ENCODE measurements at places on chromosomes 2 and 18. TPM values are rescaled to one million over a fixed set of nuclear protein-coding genes. Genes with fewer than 3 reads are reported as not detected.

- peaks cover 7% of the 10 kb centered on the region for H3K4me1 ChIP-seq
- no peak overlapping the region for H3K4me3 ChIP-seq
- no peak for DNase-seq
Observed at GRCh38 chr2:3302421-3302750, 75.2 kb downstream of the EIPR1 start.

DNA sequence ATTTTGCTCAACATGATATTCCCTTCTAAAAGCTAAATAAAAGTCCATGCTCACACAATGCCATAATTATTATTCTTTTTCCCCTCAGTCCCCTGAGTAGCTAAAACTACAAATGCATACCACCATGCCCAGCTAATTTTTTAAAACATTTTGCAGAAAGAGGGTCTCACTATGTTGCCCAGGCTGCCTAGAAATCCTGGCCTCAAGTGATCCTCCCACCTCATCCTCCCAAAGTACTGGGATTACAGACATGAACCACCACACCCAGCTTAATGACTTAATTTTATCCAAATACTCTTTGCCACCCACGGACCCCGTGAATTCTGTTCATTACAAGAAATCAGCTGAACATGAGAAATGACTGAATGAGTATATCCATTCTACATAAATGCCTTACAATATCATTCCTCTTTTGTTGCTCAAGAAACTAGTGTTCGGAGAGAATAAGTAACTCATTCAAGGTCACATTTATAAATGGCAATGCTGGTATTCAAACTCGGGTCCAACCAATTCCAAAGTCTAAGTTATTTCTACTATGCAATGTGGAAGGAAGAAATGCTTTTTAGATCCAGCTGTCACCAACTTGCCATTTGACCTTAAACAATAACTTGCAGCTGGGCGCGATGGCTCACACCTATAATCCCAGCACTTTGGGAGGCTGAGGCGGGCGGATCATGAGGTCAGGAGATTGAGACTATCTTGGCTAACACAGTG, 59.8 kb downstream of the NOL10 start:
- H3K27me3 ChIP-seq: no peaks in the 10 kb centered on the region
- no peak overlapping the region for H3K4me3 ChIP-seq
- no peak for DNase-seq
- no peaks in the 10 kb centered on the region for H3K4me1 ChIP-seq

- peaks cover 9% of the 10 kb centered on the region for H3K27me3 ChIP-seq
- no peak for DNase-seq
- H3K27ac ChIP-seq: no peak overlapping the region
- H3K36me3 ChIP-seq: peaks cover 2% of the 10 kb centered on the region
- no peak overlapping the region for H3K4me3 ChIP-seq
- H3K4me1 ChIP-seq: peaks cover 26% of the 10 kb centered on the region
Observed at GRCh38 chr2:85682378-85682777, 11.8 kb upstream of the GNLY start.

DNA sequence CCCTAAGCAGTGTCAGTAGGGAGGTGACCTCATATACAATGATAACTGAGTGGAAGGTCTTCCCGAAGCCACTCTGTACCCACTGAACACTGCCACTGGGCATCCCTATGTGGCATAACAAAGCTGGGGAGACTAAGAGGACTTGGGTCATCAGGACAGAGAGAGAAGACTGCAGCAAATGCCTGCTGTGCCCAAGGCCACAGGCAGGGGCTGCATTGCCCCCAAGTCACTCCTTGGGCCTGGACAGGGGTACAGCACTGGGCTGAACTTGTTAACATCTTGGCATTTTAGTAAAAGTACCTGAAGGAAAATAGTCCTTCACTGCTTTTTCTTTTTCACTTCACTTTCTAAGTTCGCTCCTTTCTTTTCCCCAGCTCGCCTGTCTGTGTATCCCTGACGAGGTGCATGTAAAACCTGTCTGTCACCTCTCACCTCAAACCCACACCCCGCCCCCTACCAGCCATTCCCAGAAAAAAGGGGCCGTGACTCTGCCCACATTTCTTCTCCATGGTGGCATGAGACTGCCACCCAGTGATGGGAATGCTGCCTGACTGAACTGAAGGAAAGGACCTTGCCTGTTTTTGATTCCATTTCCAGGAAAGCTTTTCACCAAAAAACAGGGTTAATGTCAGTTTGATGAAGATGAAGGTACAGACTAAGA, 62.9 kb downstream of the MTHFD2 start:
- DNase-seq: no peak
- H3K4me1 ChIP-seq: peaks cover 5% of the 10 kb centered on the region
- no peak overlapping the region for H3K4me3 ChIP-seq
- H3K36me3 ChIP-seq: no peaks in the 10 kb centered on the region
- no peak overlapping the region for H3K27ac ChIP-seq

The IL36B gene
- total RNA-seq: not detected

GRCh38 chr2:184154438-184154837, 443.9 kb upstream of the ZNF804A start:
- H3K4me3 ChIP-seq: no peak overlapping the region
- no peak overlapping the region for H3K27ac ChIP-seq
- no peaks in the 10 kb centered on the region for H3K27me3 ChIP-seq
- no peaks in the 10 kb centered on the region for H3K4me1 ChIP-seq

- H3K27me3 ChIP-seq: peaks cover 43% of the 10 kb centered on the region
- peaks cover 4% of the 10 kb centered on the region for H3K36me3 ChIP-seq
- H3K4me1 ChIP-seq: peaks cover 13% of the 10 kb centered on the region
- no peak overlapping the region for H3K27ac ChIP-seq
- DNase-seq: no peak
- H3K4me3 ChIP-seq: peak overlapping the region; percentile 22
Observed at GRCh38 chr2:232418466-232419244, 12.0 kb downstream of the ALPG start.

DNA sequence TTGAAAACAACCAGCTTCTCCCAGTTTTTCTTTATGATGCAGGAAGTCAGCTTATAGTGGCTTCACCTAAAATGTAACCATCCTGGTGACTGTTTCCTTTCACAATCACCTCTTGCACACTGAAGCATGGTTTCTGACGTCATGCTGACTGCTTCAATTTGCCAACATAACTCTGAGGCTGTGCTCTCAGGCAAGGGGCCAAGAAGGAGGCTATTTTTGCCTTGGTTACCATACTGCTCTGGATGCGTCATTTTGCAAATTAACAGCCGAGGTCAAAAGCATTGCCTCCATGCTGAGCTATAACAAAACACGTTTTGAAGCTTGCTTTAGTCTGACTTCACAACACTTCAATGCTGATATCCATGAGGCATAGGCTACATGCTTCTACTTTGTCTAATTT, 397.8 kb downstream of the METTL4 start:
- no peaks in the 10 kb centered on the region for H3K4me1 ChIP-seq
- no peak overlapping the region for H3K27ac ChIP-seq
- no peaks in the 10 kb centered on the region for H3K36me3 ChIP-seq
- no peak for DNase-seq
- no peaks in the 10 kb centered on the region for H3K27me3 ChIP-seq

DNA sequence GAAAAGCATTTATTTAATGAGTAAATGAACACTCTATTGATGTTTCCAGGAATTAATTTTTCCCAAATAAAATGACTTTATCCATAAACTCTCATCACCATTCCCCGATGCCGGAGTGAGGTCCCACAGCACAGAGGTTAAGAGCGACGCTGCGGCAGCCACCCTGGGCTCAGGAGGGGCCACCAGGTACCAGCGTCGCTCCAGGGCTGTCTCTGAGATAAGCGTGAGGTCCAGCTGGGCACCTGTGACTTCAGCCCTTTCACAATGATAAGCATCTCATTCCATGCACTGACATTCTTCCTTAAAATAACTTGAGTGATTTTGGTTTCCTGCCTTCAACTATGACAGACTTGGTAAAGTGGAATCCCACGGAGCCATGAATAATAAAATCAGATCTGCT, 182.1 kb downstream of the TWIST2 start:
- no peak overlapping the region for H3K27ac ChIP-seq
- H3K4me1 ChIP-seq: no peaks in the 10 kb centered on the region
- peaks cover 23% of the 10 kb centered on the region for H3K27me3 ChIP-seq
- H3K36me3 ChIP-seq: no peaks in the 10 kb centered on the region
- no peak for DNase-seq

- no peak overlapping the region for H3K27ac ChIP-seq
- H3K27me3 ChIP-seq: no peaks in the 10 kb centered on the region
- no peak overlapping the region for H3K4me3 ChIP-seq
Observed at GRCh38 chr2:7758073-7758759, 841.0 kb downstream of the RNF144A start.

- no peaks in the 10 kb centered on the region for H3K36me3 ChIP-seq
- no peak overlapping the region for H3K27ac ChIP-seq
- peak overlapping the region; percentile 71 for H3K4me3 ChIP-seq
- peaks cover 37% of the 10 kb centered on the region for H3K27me3 ChIP-seq
- no peak for DNase-seq
Observed at GRCh38 chr2:189579585-189580186, 900 bp downstream of the SLC40A1 start.

The PAX8 gene
- total RNA-seq: 0.55 TPM

DNA sequence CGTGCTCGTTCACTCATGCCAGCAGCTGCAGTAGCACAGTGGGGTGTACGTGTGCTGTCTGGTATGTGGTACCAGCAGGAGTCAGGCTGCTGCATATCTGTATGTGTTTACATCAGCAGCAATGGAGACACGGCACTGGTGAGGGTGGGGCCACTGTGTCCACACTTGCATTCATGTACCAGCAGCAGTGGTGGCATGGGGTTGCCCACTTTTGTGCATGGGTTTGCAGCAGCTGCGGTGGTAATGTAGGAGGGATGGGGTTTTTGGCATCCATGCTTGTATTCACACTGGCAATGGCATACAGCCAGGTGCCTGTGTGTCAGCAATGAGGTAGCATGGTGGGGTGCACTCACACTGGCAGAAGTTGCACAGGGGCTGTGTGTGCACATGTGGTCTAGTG, 187.8 kb downstream of the KCNJ3 start:
- DNase-seq: no peak
- H3K4me1 ChIP-seq: no peaks in the 10 kb centered on the region
- no peaks in the 10 kb centered on the region for H3K27me3 ChIP-seq
- no peaks in the 10 kb centered on the region for H3K36me3 ChIP-seq

- no peak overlapping the region for H3K27ac ChIP-seq
- no peak overlapping the region for H3K4me3 ChIP-seq
- H3K4me1 ChIP-seq: no peaks in the 10 kb centered on the region
- H3K27me3 ChIP-seq: peaks cover 5% of the 10 kb centered on the region
- H3K36me3 ChIP-seq: no peaks in the 10 kb centered on the region
Observed at GRCh38 chr2:61732787-61733186, 121.1 kb downstream of the FAM161A start.

All from activated CD8-positive, alpha-beta T cell treated with anti-CD3 and anti-CD28 coated beads, Interleukin-2, amount 10 ng/mL, durations not matched to agents 7 days and 5 days (primary cell).